Stimulated activated CD8-positive, alpha-beta memory T cell treated with anti-CD3 and anti-CD28 coated beads, Interleukin-15, amount 100 ng/mL, for 48 hours (primary cell): ENCODE measurements at places on chromosomes 2 and 18.

- no peak for DNase-seq
Observed at GRCh38 chr2:98882971-98883779, 52.9 kb downstream of the CRACDL start.

DNA sequence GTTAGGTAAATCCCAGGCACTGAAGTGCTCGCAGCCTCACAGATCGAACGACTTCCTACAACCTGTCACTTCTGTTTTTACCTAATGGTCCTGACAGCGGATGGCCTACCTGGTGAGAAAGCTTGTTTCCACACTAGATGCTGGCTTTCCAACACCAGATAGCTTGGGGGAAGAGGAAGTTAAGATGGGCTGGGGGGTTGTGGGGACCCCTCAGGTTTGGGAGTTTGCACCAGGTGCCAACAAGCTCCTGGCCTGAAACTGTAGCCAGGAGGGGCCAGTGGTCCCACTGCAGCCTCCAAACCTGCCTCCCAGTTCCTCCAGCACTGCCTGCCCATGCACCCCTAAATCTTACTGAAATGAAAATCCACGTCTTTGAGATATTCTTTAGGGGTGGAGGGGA is 3.9 kb downstream of the TMEM185B start:
- no peak for DNase-seq

- DNase-seq = no peak
Observed at GRCh38 chr2:44086629-44087028, 82.0 kb upstream of the PPM1B start.

GRCh38 chr2:176729706-176730569 is 460.7 kb downstream of the MTX2 start:
- DNase-seq = no peak

- no peak for DNase-seq
Observed at GRCh38 chr2:169034256-169034655, 3.1 kb upstream of the ABCB11 start.
